Tibial nerve (tissue), 4 donors: ENCODE measurements at places on chromosomes 2 and 18.

GRCh38 chr2:179238027-179238426 lies 26.6 kb downstream of the SESTD1 start:
- DNase-seq = no peak

DNA sequence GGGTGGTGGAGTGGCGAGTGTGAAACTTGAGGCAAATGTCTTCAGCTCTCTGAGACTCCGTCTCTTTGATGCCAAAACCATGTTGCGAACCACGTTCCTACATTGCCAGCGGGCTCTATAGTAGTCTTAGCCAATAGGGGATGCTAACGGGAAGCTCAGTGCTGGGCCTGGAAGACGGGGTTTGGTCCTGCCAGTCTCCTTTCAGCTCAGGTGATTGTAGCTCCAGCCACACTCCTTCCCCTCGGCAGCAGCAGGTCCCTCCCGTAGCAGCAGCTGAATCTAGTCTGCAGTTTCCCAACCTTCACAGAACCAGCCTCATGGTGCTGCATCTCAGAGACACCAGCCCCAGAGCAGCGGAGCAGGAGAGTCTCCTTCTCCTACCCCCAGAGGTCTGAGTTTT lies 109.7 kb downstream of the TFCP2L1 start:
- DNase-seq = no peak

GRCh38 chr2:99935662-99936061 lies 206.7 kb downstream of the AFF3 start:
- no peak for DNase-seq

DNA sequence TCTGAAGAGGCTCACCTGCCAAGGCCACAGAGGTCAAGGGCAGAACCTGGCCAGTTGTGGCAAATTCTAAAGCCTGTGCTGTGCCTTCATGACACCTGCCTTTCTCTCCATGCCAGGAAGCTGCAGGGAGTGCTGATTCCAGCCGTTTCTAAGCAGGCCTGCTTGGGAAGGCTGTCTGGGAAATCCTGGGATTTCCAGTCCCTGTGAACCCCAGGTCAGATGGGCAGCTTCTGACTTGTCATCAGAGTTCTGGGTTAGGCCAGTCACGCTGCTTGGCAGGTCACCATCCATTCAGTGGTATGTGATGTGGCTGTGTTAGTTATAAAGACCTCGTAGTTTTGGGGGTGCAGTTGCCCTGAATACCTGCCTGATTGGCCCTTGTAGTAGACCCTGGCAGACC lies 70.7 kb upstream of the ALPP start:
- no peak for DNase-seq

DNA sequence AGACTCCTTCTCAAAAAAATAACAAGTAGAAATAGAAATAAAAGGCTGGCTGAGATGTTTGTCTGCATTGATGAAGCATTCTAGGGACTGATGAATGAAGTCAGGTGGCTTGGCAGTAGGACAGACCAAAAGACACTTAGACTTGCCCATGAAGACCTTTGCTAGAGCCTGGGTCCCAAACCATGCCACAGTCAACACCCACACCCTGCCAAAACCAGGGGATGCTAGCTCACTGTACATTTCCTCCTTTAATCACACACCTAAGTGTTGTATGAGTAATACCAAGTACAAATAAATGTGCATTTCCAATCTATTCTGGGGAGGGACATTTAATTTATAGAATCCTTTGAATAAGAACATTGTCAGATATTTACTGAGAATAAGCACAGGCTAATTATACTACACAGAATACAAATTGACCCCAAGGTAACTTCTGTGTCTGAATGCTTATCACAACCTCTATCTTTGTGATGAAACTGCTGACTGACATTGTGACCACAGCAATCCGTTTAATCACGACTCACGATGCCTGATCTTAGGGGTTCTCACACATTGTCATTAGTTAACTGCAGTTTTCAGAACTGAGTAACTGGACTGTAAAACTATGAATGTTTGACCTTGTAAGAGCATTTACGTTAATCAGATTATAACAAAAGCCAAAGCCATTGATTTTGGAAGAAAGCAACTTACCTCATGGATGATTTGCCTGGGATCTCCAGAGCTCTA lies 10.5 kb upstream of the NOL10 start:
- DNase-seq = no peak

DNA sequence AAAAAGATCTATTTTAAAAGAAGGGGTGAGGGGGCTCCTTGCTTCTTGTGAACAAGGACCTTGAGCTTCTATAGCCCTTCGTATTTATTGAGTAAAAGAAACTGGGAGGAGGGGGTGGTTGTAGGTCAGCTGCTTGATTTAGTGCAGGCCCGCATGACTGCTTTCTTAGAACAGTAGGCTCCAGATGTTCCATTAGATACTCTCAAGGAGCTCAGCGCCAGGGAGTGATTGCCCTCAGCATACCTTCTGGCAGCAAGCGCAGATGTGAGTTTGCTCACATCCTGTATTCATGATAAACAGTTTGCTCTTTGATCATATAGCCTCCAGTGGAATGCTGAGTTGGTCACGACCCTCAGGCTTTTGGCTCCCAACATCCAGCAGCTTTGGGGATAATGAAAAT lies 108.9 kb upstream of the XPO1 start:
- DNase-seq = no peak

GRCh38 chr18:79591032-79591308 lies 88.6 kb upstream of the CTDP1 start:
- DNase-seq = no peak

DNA sequence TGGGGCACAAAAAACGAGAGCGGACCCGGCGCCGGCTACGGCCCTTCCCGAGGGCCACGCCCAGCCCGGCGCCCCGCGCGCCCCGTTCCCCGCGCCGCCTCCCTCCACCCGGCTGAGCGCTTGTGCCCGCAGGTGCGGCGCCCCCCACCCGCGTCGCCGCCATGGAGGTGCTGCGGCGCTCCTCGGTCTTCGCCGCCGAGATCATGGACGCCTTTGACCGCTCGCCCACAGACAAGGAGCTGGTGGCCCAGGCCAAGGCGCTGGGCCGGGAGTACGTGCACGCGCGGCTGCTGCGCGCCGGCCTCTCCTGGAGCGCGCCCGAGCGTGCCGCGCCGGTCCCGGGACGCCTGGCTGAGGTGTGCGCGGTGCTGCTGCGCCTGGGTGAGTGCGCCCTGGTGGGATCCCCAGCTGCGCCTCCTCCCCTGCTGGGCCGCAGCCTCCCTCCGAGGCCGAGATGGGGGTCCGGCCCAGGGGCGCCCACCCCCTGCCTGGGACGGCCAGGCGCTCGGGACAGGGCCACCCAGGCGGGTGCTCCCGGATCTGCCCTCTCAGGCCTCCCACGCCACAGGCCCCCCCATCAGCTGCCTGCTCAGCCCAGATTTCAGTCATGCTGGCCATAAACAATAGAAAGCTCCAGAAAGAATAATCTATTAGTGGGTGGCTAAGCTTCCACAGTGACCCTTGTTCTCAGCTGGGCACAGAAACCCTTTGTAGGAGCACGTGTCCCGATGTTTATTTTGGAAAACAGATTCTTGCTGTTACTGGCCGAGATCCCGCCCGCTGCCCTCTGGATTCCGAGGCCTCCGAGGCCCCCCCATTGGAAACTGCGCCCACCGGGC lies 997 bp downstream of the BOK start:
- no peak for DNase-seq

DNA sequence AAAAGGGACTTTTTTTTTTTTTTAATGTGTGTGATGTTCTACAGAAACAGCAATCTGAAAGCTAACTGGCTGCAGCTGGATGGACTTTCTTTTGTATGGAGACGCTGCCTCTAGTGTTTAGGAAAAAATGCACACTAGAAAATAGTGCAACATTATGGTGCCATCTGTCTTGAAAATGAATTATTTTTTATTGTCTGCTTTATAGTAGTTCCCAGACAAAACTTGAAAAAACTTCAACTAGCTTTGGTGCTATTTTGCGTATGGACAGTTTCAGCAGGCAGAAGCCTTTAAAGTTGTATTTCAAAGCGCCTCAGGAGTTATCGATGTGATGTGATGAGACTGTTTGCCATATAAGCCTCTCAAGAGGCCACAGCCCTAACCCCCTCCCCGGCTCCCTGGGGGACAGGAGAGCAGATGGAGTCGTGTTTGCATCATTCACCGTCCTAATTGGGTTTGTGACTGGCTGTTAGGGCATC lies 86.9 kb downstream of the LTBP1 start:
- no peak for DNase-seq

DNA sequence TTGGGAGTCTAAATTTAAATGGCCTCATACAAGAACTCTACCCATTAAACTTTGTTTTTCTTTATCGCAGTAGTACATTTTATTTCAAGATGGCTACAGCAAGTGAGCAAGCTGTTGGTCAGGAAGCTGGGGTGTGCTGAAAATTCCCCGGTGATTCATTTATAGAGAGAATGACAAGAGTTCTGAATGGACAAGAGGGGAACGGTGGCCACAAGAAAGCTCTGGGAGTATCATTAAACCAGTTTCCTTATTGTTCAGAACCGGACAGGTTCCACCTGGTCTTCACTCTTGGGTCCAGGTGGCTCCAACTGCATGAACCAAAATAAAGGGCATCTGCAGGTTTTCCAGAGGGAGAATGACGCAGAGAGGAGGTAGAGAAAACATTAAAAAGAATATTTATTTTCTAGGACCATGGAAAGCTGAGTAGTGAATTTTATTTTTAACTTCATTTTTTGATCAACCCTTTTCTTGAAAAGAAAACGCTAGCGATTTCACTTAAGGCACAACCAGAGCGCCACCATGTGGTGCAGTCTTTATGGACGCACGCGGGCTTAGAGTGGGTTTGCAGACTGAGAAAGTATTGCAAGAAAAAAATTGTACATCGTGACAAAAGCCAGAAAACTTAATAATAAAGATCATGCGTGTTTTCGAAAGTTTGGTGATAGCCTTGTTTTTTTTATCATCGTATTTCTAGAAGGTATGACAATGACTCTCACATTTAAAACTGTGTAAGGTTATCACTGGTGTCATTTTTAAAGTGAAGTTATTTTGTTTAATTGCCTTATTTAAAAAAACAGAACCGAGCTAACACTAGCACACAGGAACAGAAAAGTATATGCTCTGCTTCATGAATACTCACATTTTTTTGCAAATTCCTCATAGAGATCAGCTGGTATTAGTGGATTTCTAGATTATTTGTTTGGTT lies 97.9 kb upstream of the NOL4 start:
- DNase-seq = no peak

DNA sequence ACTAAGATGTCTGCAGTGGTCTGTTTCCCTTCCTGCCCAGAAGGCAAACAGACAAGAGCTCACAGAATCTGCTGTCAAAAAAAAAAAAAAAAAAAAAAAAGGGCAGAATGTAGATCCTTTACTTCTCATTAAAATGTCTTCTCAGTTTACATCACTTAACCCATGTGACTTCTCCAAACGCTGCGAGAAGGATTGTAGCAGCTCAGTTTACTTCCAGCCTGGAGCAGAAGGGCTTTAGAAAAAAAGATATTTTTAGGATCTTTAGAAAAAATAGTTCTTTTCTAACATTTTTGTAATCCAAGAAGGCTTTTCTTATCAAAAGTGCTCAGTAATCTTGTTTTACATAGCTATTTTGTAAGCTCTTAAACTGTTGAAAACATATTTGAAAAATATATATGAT lies 425.4 kb downstream of the CNTNAP5 start:
- no peak for DNase-seq

- DNase-seq = no peak
These were observed 13.0 kb upstream of the APCDD1 start for GRCh38 chr18:10441472-10441871.

DNA sequence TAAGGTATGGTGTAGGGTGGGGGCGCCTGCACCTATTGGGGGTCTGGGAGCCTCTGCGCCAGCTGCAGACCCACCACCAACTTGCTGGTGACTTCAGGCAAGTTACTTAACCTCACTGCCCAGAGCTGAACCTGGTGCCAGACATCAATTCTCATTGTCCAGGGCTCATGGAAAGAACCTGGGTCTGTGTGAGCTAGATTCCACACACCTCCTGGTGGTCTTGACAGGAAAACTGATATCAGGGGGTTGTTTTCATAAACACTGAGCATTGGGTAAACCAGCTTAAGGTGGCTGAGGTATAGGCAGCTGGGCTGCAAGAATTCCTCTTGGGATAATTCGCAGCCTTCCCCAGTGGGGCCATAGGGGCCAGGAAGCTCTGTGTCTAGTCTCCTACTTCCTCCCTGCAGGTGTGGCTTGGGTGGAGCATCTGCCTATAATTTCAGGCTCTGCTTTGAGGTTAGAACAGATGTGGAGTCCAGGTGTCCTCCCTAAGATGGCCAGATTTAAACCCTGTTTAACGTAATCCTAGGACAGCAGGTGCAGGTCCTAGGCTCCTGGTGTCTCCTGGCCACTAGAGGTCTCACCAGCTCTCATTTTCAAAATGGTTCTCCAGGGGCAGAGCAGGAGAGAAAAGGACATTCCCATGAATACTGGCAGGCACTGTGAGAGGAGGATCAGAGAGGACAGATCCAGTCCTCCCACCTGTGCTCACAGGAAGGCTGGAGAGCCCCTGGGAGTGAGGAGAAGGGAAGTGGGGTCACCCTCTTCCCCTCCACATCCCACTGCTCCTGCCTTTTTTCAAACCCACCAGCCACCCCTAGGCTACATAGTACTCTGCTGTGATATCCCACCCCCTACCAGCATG lies 100.4 kb upstream of the SMAD2 start:
- no peak for DNase-seq

- DNase-seq = no peak
These were observed 329.5 kb upstream of the CHAC2 start for GRCh38 chr2:53438100-53438499.

DNA sequence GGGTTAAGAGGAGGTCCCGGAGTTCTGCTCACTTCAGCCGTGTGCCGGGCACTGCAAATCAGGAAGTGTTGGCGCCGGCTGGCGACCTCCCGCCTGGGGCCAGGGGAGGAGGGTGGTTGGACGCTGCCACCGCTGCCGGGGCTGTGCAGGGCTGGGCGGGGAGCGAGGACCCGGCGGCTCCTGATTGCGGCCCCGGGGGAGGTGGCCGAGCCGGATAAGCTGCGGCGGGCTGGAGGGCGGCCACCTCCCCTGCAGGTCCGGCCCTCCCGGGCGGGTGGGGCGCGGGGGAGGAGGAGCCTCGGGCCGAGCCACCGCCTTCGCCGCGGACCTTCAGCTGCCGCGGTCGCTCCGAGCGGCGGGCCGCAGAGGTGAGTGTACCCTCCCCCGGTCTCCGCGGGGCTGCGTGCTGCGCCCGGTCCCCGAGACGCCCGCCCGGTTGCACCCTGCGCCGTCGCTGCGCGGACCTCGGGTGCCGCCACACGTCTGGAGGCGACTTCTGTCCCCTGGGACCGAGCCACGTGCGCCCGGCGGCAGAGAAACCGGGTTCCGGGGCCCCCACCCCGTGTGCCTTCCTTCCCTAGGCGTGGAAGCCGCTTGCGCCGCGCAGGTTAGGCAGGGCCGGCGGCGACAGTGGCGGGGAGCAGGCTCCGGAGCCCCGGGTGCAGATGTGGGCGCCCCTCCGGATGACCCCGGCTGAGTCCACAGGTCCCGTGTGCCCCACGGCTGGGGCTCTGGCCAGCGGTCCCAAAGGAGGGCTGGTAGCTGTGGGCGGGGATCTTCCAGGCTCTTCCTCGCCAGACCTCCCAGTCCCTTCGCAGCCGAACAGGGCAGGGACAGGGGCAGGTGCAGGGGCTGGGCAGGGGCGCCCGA lies at the start of gene STEAP3:
Gene STEAP3 (plus strand): TSS at position 314 of the 870 bp plus-strand sequence. CDS start 7,179 bp downstream, outside the sequence.
- DNase-seq = peak; percentile 23

- no peak for DNase-seq
These were observed 72.8 kb downstream of the SFXN5 start for GRCh38 chr2:72998724-72999123.

- no peak for DNase-seq
These were observed 258.9 kb downstream of the DCC start for GRCh38 chr18:52598921-52599320.
